Sigmoid colon (tissue), 7 donors: ENCODE measurements at places on chromosomes 12 and 14. TPM values are rescaled to one million over a fixed set of nuclear protein-coding genes. Genes with fewer than 3 reads are reported as not detected.

DNA sequence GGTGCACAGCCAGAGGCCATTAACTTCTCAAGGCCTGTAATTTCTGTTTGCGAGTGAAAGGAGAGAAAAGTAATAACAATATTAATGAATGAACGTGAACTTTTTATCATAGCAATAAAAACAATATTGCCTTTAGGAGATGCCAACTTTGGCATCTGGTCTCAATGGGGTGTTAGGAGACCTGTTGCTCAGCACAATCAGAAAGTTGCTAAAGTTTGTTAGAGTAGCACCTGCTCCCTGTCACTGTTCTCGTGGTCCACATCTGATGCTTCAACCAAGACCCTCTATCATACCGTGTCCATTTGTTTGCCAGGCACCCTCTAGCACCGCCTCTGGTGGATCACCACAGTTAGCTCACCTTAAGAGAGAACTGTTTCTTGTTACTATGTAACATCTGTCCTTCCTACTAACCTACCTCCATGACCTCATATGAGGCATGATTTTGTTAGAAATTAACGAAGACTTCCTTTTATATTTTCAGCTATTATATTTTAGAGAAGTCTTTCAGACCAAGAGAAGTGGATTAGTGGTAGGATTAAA is 12.5 kb upstream of the CLEC4E start:
- no peak for DNase-seq

Gene SIX6
- total RNA-seq, result not detected

- no peak for DNase-seq
These were observed 34.8 kb upstream of the TSPAN9 start for GRCh38 chr12:3042394-3042793.

DNA sequence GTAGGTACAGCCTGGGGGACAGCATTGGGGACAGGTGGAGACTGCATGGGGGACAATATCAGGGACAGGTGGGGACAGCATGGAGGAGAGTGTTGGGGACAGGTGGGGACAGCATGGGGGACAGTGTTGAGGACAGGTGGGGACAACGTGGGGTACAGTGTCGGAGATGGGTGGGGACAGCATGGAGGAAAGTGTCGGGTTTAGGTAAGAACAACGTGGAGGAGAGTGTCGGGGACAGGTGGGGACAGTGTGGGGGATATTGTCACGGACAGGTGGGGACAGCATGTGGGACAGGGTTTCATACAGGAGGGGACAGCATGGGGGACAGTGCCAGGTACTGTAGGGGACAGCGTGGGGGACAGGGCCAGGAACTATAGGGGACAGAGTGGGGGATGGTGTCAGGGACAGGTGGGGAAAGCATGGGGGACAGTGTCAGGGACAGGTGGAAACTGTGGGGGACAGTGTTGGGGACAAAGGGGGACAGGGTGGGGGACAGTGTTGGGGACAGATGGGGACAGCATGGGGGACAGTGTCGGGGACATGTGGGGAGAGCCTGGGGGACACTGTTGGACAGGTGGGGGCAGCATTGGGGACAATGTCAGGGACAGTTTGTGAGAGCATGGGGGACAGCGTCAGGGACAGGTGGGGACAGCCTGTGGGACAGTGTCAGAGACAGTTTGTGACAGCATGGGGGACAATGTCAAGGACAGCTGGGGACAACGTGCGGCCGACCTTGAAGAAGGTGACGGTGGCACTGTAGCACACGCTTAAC is 213.1 kb downstream of the TMEM121 start:
- no peak for DNase-seq

- DNase-seq, result no peak
These were observed 454.8 kb downstream of the FUT8 start for GRCh38 chr14:65867333-65867732.

Gene CLEC4C
- not detected for total RNA-seq

DNA sequence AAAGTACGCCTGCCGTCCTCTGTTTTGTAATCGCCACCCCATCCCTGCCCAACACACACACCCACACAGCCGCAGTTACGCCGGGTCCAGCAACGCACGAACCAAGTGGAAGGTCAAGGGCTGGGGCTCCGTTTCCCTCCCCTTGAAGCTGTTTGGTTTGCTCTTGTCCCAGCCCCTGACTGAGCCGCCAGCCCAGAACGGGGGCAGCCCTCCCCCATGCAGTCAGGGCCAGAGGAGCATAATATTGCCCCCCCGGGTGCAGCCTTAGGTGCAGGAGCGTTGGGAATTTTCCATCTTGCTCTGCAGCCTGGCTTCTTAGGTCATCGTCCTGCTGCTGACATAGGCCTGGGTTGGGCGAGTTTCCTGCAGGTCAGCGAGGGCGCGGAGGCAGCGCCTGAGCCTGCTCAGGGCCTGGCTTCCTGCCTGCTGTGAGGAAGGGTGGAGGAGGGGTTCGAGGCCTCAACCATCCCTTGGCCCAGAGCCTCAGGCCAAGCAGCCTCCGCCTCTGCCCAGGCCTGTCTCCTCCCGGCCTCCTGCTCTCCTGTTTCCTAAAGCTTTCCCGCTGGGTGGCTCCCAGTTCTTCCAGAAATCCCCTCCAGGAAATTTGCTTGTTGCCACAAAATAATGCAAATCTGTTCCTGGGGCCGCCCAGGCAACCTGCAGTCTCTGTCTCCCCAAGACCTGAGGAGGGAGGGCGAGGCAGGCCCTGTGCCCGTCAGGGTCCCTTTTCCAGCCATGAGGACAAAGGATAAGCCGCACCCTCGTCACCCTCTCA is 44.5 kb downstream of the PSMA6 start:
- DNase-seq, result peak; percentile 98

- peak; percentile 81 for DNase-seq
These were observed 16.9 kb downstream of the OR6S1 start for GRCh38 chr14:20624495-20625070.

Gene CLEC12A
- total RNA-seq, result not detected

Gene DAO
- total RNA-seq, result not detected

- DNase-seq, result no peak
These were observed 4.5 kb upstream of the GUCY2C start for GRCh38 chr12:14700935-14701334.

- no peak for DNase-seq
These were observed 28.2 kb downstream of the DAD1 start for GRCh38 chr14:22560662-22561365.

Gene KRT79
- total RNA-seq, result not detected
